ENCODE measurements at places on chromosomes 5 and 9. TPM values are rescaled to one million over a fixed set of nuclear protein-coding genes. Genes with fewer than 3 reads are reported as not detected.

DNA sequence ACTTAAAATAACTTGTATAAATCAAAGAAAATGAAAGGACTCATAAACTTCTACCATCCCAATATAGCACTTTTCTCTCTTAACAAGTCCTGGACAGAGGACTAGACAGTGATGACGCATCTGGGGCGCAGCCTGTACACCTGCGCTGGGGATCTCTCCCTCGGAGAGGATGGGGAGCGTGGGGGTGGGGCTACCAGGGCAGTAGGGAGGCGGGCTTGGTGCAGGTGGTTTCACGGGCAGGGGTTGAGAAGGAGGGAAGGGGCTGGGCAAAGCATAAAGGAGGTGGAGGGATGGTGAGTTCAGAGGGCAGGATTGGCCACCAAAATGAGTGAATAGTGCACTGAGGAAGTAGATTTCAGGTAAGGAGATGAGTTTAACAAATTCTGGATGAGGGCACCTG, 41.1 kb downstream of the STC2 start:
- no peak for DNase-seq

- no peak for DNase-seq
These were observed 16.4 kb upstream of the TTC1 start for GRCh38 chr5:159992566-159992965.

GRCh38 chr5:175467983-175468690, 10.2 kb upstream of the SFXN1 start:
- no peak for DNase-seq

The RNF183 gene
- 7.1 TPM for total RNA-seq

DNA sequence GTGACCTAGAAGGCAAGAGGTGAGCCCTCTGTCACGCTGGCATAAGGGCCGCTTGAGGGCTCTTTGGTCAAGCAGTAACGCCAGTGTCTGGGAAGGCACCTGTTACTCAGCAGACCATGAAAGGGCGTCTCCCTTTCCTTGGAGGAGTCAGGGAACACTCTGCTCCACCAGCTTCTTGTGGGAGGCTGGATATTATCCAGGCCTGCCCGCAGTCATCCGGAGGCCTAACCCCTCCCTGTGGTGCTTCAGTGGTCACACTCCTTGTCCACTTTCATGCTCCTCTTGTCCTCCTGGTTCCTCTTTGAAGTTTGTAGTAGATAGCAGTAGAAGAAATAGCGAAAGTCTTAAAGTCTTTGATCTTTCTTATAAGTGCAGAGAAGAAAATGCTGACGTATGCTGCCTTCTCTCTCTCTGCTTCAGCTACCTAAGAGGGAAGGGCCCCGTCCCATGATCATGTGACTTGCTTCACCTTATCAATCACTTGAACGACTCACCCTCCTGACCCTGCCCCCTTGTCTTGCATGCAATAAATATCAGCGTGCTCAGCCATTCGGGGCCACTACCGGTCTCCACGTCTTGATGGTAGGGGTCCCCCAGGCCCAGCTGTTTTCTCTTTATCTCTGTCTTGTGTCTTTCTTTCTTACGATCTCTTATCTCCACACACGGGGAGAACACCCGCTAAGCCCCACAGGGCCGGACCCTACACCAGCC, 16.7 kb upstream of the SCGB3A1 start:
- no peak for DNase-seq

DNA sequence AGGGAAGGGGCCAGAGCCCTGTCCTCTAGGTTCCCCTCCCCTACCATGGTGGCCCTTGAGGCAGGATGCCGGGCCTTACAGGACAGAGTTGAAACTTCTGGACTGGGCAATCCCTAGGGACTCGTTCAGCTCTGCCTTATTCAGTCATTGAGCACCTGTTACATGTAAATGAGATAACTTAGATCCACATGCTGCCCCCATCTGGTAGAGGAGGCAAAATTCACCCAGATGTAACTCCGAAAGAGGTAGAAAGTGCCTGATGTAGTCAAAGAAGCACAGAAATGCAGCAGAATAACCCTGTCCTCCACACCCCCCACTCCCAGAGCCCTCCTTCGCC, 1.5 kb downstream of the GGTA1 start:
- DNase-seq = peak; percentile 80

The SMIM27 gene
- 1.9 TPM for total RNA-seq

- DNase-seq = no peak
These were observed 158.6 kb upstream of the ARRDC3 start for GRCh38 chr5:91541696-91542095.

DNA sequence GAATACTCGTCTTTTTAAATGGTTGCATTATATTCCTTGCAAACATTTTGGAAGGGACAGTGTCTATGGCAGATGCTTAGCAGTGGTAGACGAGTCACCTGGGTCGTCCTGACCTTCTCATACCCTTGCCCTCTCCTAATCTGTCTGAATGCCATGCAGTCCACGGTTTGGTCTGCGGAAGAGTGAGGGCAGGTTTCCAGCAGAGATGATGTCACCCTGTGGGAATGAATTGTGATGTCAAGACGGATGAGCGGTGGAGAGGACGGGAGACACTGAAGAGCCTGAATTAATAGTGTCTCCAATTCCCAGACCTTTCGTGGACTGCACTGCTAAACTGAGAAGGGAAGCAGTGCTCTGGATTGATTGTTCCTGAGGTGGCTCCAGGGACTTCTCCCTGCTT, 329.0 kb upstream of the PANK3 start:
- no peak for DNase-seq
